ENCODE measurements at places on chromosomes 12 and 14.

GRCh38 chr14:104130974-104131651, 7.3 kb upstream of the KIF26A start:
- DNase-seq: peak; percentile 56

- DNase-seq: no peak
Measured at GRCh38 chr12:4441355-4442335, 4.0 kb downstream of the FGF6 start.

GRCh38 chr12:104243551-104243950, 28.0 kb downstream of the TXNRD1 start:
- no peak for DNase-seq

DNA sequence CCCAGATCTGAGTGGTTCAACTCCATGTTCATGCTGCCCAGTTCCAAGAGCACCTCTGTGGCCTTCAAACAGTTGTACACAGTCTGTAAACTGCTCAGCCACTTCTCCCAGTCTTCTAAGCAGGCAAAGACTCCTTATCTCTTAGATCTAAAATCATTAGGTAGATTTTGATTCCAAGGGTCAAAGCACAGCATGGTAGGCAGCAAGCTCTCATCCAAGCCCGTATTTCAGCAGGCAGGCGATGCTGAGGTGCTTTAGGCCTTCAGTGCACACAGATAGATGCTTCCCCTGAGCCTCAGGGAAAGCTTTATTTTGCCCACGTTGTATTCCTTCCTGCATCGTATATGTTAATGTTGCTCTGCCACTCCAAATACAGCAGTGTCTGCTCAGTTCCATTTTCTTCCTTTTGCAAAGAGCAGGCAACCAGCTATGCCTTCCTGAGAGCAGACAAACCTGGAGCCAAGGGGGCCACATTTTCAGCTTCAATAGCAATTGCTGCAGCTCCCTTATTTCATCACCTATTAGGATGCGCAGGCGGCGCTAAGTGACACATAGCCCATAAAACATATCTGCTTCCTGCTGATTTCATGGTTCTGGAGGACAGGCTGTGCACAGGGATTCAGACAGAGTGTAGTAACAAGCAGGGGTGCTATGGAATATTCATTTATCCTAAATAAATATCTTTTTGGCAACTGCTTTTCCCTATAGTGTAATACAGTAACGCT, 67.5 kb downstream of the ETV6 start:
- DNase-seq: no peak

DNA sequence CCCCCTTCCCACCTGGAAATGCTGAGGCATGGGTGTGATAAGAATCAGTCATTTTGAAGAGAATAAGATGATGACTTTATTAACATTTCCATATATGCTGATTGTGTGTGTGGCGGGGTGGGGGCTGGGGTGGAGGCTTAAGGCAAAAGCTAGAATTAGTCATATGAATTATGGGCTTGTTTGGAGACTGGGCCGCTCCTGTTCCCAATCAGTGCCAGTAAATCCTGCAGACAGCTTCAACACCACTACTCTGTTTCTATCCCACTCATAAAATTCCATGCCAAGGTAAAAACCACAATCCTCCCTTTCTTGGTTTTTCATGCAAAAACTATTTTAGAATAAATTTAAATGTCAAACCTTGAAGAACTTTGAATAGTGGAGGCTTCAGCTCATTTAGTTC, 29.9 kb upstream of the SLC38A2 start:
- no peak for DNase-seq
